ENCODE measurements at places on chromosomes 6 and 20. TPM values are rescaled to one million over a fixed set of nuclear protein-coding genes. Genes with fewer than 3 reads are reported as not detected.

DNA sequence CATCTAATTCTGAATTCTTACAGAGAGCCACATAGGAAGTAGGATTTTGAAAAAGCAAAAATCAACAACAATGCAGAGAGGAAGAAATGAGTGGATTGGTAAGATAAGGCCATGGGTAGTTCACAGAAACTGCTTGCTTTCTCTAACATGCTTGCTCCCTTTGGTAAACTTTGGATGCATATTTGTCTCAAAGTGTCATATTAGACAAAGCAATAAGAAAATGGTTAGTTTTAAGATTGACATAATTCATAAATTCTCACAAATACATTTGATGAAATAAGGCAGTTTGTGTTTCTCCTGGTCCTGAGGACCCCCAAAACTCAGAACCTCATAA is 31.7 kb downstream of the UTRN start:
- DNase-seq = no peak

The SCRT2 gene
- not detected for total RNA-seq

GRCh38 chr20:16713066-16713465 is 16.8 kb upstream of the SNRPB2 start:
- no peak for DNase-seq

The KCNB1 gene
- total RNA-seq = 7.1 TPM

DNA sequence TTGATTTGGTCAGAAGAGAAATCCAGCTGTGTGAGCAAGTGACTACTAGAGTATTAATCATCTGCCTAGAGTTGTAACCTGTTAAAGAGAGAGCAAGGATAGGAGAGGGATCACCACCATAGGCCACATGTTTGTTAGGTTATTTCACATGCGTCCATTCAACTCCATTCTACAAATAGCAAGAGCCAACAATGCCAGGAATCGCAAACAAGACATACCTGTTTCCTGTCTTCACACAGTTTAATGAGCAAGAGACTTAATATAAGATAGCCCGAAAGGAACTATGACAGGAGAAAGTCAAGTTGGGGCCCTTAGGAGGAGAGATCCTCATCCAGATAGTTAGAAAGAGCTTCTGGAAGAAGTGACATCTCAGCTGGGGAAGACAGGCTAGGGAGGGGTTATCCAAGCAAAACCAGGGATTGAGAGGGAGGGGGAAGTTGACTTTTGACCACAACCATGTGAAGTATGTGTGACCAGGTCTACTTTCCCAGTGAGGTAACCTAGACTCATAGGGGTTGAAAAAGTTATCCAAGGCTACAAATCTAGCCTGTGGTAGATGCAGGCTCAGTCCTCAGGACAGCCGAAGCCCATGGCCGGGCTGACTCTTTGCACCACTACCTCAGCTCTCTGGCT is 147.4 kb downstream of the ALDH8A1 start:
- no peak for DNase-seq

The ENPP3 gene
- 1.6 TPM for total RNA-seq
